CD4-positive, alpha-beta memory T cell (primary cell): ENCODE measurements at places on chromosomes 7 and 10. TPM values are rescaled to one million over a fixed set of nuclear protein-coding genes. Genes with fewer than 3 reads are reported as not detected.
A peak's percentile ranks its signal among the peaks of the same experiment; 100 is the strongest.

- peak; percentile 81 for DNase-seq
Observed at GRCh38 chr10:110209454-110209925, 2.1 kb downstream of the MXI1 start.

GRCh38 chr7:114977277-114977676 is 55.4 kb downstream of the MDFIC start:
- no peak for DNase-seq

- DNase-seq, result no peak
Observed at GRCh38 chr10:118203461-118203860, 138.7 kb downstream of the FAM204A start.

- no peak for DNase-seq
Observed at GRCh38 chr7:108067844-108068243, 62.3 kb downstream of the LAMB4 start.

DNA sequence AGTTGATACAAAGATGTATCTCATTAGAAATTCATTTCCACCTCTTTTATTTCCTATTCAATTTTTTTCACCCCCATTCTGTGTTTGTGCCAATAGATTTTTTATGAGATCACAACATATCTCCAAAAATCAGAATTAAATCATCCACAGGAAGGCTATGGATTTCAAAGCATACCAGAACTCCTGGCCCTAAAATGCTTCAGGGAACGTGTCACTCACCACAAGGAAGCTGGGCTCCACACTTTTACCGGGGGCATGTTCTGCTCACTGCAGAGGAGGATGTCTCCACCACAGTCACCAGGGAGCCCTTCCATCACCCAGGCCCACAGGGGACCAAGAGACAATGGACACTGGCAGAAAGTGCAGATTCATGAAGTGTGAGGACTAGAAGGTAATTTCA is 456.8 kb downstream of the KCNMA1 start:
- DNase-seq, result no peak

- DNase-seq, result no peak
Observed at GRCh38 chr7:81525841-81526240, 244.0 kb downstream of the HGF start.

- DNase-seq, result no peak
Observed at GRCh38 chr7:149764481-149765398, 8.6 kb downstream of the ZNF467 start.

- DNase-seq, result no peak
Observed at GRCh38 chr10:133034092-133034491, 53.6 kb upstream of the ADGRA1 start.

DNA sequence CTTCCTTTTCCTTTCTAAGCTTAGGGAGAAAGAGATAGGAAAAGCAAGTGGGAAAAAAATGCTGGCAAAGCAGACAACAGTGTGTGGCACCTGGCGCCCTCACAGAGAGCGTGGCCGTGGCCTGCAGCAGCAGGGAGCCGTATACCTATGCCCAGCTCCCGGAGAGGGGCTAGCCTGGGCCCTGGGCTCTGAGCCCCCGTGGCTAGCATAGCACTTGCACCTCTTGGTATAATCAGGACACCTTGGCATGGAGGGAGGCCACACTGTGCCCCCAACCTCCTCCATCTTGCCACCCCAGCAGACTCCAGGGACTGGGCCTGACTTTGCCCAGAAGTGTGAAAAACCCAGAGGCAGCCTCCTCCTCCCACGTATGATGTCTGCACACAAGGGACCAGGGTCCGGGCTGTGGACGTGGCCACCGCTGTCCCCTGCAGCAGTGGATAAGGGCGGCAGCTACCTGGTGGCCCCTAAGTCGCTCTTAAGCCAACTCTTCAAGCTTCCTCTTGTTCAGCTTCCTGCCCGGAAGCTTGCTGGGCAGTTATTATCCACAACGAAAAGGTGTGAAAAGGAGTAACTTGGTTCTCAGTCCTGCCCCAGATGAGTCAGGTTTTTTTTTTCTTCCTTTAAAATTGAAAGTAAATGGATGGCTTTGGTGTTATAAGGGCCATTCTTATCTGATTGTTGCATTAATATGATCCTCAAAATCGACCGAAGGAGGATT is 249.1 kb upstream of the PITRM1 start:
- no peak for DNase-seq

DNA sequence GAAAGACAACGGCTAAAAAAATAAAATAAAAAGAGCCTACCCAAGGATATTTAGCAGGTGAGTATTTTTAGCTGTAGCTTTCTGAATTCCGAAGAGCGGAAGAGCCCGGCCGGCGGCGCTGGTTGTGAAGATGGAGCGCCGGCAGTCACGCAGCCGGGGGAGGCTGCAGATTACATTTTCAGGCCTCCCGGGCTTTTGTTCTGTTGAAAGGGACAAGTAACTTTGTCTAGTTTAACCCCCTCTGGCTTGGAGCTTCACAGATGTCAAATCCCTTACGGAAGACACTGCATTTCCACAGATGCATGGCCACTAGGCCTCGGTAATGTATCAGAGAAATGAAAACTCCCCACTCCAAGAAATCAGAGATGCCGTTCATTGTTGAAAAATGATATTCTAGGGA is 497.6 kb upstream of the MKI67 start:
- no peak for DNase-seq

GRCh38 chr7:21915140-21915539 is 30.6 kb downstream of the CDCA7L start:
- no peak for DNase-seq

- DNase-seq, result no peak
Observed at GRCh38 chr10:43000021-43000411, 76.9 kb upstream of the RET start.

- DNase-seq, result no peak
Observed at GRCh38 chr7:55179931-55180682, 161.3 kb downstream of the EGFR start.

- DNase-seq, result no peak
Observed at GRCh38 chr10:31528831-31529230, 209.8 kb downstream of the ZEB1 start.

DNA sequence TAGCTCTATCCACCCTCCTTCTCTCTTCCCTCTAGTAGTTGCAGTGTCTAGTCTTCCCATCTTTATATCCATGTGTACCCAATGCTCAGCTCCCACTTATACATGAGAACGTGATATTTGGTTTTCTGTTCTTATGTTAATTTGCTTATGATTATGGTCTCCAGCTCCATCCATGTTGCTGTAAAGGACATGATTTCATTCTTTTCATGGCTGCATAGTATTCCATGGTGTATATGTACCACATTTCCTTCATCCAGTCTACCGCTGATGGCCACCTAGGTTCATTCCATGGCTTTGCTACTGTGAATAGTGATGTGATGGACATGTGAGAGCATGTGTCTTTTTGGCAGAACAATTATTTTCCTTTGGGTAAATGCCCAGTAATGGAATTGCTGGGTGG is 6.5 kb downstream of the PRSS2 start:
- DNase-seq, result no peak

GRCh38 chr10:91800182-91800581 is 2.0 kb downstream of the TNKS2 start:
- no peak for DNase-seq

- no peak for DNase-seq
Observed at GRCh38 chr10:100506596-100507356, 12.9 kb downstream of the SEC31B start.

DNA sequence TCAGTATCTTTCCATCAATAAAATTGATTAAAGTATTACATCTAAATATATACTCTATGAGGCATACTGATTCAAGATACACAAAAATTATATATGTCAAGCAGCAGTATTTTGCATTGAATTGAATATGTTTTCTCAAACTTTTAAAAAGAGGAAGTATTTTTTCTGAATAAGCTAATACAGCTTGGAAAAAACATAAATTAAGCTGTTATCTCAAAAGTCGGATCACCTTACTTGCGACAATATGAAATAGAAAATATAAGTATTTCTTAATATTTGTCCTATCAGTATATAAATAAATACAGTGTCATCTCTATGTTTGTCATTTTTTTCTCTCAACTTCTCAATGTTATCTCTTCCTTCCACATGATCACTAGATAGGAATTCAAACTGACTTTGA is 139.3 kb downstream of the MBL2 start:
- DNase-seq, result no peak

DNA sequence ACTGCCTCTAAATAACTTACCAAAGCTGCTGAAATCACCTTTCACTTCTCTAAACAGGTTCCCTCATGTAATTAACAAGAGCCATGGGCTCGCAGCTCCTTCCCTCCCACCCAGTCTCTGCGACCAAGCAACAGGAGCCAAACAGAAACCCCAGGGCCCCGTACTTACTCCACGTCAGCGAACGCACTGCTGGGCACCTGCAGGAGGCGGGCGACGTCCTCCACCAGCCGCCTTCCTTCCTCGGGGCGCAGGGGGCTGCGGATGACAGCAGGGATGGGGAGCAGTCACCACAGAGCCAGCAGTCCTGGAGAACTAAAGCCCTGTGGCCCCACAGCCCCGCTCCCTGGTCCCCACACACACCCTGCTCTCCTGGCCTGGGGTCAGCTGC is 477.0 kb downstream of the PTPRN2 start:
- DNase-seq, result no peak

The KEL gene
- total RNA-seq, result 0.20 TPM

The SYT15 gene
- 0.99 TPM for total RNA-seq

The CDH23 gene
- 5.2 TPM for total RNA-seq

The SDK1 gene
- 0.26 TPM for total RNA-seq

The ANKRD61 gene
- not detected for total RNA-seq

The CALY gene
- total RNA-seq, result 7.2 TPM

The RBP3 gene
- not detected for total RNA-seq
